ENCODE measurements at places on chromosomes 2 and 18.

GRCh38 chr18:21056545-21056944 lies 55.1 kb downstream of the ROCK1 start:
- no peak for DNase-seq

DNA sequence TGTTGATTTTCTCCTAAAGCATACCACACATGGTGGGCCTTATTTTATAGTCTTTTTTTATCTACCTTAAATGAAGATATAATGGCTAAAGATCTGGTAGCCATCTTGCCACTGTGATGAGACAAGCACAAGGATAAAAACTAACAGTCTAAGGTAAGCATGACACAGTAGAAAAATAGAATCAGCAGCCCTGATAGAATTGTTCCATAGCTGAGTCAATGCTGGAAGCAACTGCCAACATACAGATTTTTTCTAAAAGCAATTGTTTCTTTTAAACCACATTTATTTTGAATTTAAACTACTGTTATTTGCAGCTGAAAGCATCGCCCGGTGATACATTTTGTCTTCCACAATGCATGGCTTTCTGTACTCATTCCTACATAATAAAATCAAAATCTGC lies 1091.5 kb upstream of the CHAC2 start:
- no peak for DNase-seq

DNA sequence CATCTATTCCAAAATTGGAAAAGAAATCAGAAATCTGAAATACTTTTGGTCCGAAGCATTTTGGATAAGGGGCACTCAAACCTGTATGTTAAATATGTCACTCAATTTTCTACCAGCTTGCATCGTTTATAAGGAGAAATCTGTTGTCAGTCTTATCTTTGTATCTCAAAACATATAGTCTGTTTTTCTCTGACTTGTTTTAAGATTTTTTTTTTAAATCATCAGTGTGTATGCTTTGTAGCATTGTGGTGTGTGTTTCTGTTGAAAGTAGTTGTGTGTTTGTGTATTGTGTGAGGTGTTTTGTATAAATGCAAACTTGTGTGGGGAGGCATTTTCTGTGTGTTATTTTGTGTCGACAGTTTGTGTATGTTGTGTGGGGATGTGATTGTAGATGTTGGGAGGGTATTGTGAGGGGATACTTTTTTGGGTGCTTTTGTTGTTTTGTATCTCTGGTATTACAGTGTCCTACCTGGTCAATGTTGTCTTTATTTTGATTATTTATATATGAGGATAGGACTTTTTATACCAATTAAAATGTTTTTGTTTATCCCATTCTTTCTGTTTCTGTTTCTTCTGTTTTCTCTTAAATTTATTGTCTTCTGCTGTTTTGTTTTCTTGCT lies 30.9 kb downstream of the SMCHD1 start:
- no peak for DNase-seq

DNA sequence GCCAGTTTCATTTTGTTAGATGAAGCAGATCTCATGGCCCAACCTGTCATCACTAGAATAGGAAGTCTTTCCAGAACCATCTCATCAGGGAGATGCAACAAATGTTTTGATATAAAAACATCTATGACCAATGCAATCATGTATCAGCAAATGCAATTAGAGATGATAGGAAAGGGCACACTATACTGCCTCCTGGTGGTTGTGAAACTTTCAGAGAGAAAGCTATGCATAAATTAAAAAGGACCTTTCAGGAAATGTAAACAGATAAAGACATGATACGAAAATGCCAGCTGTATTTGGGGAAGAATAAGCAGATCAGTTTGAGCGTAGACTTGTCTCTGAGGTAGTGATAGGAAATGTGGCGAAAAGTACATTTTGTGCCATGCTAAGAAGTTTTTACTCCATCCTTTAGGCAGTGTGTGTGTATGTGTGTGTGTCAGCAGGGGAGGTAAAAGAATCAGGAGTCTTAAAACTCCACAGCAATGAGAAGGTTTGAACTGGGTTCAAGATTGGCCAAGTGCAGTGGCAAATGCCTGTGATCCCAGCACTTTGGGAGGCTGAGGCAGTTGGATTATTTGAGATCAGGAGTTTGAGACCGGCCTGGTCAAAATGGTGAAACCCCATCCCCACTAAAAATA lies 479.3 kb downstream of the CPS1 start:
- peak; percentile 20 for DNase-seq
